IMR-90 (cell line): ENCODE measurements at places on chromosomes 12 and 14.
A peak's percentile ranks its signal among the peaks of the same experiment; 100 is the strongest.

DNA sequence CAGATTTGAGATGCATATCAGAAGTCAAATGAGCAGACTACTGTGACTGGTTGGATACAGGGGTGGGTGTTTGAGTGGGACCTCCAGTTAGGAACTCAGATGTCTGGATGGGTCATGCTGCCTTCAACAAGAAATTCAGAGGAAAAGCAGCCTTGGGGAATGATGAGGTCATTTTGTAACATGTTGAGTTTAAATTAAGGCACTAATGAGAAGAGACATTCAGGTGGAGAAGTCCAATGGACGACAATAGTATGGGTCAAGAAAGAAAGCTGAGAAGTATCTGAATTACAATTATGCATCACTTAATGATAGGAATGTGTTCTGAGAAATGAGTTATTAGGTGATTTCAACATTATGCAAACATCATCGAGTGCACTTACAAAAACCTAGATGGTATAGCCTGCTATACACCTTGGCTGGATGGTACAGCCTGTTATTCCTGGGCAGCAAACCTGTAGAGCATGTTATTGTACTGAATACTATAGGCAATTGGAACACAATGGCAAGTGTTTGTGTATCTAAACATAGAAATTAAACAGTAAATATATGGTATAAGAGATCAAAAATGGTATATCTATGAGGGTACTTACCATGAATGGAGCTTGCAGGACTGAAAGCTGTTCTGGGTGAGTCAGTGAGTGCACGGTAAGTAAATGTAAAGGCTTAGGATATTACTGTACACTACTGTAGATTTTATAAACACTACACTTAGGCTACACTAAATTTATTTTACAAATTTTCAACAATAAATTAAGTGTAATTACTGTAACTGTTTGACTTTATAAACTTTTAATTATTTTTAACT is 414.7 kb downstream of the RAD51B start:
- peak; percentile 55 for DNase-seq

GRCh38 chr14:91286530-91286937 is 42.0 kb upstream of the GPR68 start:
- peak; percentile 62 for DNase-seq

- DNase-seq, result no peak
These were observed 322.3 kb downstream of the RMST start for GRCh38 chr12:97784904-97785303.

DNA sequence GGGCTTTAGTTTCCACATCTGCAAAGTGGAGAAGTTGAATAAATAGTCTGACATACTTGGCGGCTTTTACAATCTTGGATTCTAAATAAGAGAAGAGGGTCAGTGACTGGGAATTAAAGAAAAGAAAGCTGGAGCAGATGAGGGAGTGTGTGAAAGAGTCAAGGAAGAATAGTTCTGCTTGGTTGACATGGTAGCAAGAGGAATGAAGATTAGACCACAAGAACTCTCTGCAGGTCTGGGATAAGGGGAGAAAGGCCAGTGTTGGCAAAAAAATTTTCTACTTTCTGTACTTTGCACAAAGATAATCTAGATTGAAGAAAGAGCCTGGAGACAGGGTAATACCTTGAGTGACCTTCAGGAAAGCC is 5.9 kb downstream of the ITGB7 start:
- DNase-seq, result peak; percentile 49

DNA sequence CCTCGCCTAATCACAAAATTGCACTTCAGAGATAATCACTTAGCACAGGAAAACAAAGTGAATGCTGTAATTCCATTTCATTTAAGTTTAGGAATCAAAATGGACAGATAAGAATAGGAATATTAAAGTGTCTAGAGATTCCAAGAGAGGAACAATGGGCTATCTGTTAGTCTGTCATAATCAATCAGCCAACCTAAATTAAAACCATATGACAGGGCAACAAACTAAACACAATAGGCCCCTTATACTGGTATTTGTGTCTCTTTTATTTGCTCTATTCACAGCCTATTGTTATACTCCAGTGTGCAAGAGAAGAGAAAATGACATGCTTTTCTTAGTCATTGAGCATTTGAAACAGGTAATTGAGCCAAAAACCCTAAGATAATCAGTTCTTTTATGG is 259.4 kb downstream of the PRKD1 start:
- no peak for DNase-seq

DNA sequence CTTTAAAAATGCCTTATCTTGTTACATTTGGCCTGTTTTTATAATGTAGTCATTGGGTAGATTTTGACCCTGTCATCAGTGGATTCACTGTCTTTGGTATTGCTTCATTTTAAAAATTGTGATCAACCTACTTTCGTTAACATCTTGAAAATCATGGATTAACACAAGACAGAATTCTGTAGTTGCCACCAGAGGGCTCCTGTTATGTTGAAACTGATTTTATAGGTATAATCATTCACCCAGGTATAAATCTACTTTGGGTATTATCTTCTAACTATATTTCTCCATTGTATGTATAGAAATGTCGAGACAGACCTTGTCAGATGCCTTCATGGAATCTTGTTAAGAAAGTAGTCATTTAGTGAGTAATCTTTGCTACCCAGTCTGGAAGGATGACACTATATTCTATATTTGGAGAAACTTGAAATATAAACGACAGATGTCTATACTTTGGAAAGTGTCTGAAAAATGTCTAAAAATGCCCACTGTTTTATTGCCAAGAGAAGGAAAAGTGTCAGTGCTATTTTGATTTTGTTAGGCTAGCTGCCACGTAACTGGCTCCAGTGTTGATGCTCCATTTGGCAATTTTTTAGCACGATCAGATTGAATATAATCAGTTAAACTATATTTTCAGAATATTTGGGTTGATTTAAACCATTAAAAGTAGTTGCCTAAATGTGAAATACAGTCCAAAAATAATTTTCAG is 129.4 kb downstream of the PELI2 start:
- DNase-seq, result peak; percentile 31

DNA sequence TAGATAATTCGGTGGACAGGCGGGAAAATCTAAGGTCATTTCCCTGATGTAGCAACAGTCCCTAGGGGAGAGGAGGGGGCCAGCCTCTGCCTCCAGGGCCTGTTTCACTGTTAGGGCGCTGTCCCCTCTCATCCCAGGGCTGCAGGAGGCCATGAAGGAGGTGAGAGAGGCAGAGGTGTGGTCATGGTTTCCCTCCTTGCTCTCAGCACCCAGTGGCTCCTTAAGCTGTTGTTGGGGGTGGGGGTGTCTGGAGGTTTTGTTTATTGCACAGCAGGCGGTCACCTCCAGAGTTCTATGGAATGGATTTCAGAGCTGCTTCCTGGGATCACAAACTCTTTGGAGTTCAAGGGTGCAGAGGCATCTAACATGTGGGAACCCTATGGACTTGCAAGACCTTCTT is 212.5 kb upstream of the RTL1 start:
- no peak for DNase-seq

DNA sequence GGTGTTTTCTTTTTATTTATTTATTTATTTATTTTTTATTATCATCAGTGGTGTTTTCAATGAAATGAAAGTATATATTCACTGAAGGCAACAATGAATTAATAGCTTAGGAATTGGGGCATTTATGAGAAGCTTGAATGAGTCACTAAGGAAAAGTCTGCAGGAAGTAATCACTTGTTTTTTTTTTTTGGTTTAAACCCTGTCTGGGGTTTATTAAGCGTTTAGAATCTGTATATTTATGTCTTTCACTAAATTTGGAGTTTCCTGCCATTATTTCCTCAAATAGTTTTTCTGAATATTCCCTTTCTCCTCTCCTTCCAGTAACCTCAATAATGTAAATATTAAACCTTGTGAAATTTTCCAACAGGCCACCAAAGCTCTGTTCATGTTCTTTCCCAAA is 85.5 kb downstream of the TESC start:
- DNase-seq, result peak; percentile 38

DNA sequence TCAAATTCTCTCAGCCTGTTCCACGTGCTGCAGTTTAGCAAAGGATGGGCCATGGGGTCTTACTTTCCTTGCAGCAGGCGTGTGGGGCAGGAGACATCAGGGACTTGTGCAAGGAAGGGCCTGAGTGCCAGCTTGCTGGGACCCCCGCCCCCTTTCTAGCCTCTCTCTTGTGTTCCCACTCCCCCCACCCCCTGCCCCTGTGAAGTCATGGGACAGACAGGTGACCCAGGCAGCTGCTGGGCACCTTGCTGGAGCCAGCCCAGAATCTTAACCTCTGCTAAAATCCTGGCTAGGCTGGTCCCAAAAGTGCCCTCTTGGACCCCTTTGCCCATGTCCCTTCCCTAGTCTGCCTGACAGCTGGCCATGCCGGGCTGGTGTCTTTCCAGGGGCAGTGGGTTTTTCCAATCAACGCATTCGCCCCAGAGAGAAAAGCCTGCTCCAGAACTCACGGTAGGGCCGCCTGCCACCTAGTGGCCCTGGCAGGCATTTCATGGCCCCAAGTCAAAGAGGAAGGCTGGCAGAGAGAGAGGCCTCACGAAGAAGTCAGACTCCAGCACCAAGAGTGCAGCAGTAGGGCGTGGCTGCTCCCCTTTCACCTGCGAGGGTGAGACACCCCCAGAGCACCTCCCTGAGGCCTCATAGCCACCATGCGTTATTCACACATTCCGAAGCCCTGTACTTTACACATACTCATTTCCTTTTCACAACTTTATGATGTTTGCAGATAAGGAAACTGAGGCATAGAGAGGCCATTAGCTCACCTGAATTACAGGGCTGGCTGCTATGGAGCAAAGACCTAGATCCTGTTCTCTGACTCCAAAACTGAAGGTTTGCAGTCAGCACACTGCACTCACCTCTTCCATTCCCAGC is 67.4 kb downstream of the LGMN start:
- peak; percentile 71 for DNase-seq

DNA sequence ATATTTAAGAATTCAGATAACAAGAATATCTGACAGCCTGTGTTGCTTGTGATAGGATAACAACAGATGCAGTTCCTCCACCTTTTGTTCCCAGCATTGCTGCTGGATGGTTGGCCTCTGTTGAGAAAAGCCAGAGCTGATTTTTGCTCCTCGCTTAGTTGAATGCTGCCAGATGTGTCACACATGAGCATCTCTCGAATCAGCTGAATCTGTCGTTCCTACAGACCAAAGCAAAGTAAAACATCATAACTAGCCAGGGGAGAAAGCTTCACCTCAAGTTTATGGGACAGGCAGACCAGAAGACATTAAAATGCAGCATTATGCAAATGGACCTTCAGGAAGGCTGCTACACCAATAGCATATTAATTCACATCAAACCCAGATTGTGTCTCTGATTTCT is 20.1 kb downstream of the RACGAP1 start:
- no peak for DNase-seq

DNA sequence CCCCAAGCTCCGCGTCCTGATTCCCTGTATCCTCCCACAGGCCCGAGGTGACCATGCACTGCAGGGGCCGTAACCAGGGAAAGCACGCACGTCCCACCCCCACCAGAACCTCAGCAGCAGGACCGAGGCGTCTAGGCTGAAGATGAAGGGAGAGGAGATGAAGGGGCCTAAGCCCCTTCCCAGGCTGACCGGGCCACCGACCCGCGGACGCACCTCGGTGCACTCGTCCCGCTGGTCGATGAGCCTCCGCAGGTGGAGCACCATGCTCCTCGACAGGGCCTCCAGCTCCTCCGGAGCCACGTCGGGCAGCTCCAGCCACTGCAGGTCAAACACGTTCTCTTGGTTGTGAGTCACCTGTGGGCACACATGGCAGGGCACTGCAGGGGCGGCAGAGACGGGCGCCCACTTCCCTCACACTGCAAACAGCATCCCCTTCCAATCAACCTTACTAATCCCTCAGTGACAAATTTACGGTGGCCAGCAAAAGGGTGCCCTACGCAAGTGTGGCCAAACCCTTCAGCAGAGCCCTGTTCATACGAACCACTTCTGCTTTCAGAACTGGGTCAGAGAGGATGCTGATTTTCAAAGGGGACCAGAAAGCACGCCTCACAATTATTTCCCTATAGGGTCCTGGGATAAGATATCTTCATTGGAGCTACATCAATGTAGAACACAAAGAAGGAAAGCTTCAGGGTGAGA is 77.8 kb downstream of the CCDC88C start:
- DNase-seq, result no peak

DNA sequence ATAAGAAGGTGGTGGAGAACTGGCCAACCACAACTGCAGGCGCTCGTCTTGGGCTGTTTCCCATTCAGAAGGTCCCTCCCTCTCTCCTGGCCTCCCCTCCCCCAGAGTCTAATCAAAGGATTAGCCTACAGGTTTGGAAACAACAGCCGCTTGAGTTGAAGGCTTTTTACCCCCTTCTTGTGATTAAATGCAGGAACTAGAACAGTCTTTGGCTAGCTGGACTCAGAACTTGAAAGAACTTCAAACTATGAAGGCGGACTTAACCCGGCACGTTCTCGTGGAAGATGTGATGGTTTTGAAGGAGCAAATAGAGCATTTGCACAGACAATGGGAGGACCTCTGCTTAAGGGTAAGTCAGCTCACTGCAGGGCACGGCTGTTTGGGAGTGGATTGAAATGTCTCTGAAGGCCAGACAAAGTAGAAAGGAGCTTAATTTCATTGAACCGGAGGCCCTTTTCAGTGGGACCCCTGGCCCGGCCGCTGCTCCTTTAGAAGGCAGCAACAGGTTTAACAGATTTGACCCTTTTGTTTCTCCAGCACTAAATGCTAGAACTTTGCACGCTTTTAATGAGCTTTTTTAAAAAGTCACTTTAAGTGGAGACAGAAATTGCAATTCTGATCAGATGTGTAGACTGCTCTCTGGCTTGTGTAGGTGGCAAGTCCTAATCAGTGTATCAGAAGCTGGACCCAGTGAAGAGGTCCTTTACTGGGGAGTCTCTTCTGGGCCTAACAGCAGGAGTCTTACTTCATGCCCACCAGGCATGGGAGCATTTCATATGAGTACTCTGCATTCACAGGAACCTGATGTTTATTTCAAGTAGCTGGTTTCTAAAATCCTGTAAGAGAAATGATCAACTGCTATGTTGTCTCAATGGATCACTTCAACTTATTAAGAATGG is 107.7 kb downstream of the ESR2 start:
- DNase-seq, result no peak
